ENCODE measurements at places on chromosomes 7 and 10.
A peak's percentile ranks its signal among the peaks of the same experiment; 100 is the strongest.

- DNase-seq = no peak
Observed at GRCh38 chr7:6158424-6159096, 113.9 kb downstream of the CYTH3 start.

GRCh38 chr7:498678-499641 lies 20.7 kb downstream of the PDGFA start:
- DNase-seq = no peak

GRCh38 chr10:3720228-3721019 lies 64.6 kb downstream of the KLF6 start:
- no peak for DNase-seq

DNA sequence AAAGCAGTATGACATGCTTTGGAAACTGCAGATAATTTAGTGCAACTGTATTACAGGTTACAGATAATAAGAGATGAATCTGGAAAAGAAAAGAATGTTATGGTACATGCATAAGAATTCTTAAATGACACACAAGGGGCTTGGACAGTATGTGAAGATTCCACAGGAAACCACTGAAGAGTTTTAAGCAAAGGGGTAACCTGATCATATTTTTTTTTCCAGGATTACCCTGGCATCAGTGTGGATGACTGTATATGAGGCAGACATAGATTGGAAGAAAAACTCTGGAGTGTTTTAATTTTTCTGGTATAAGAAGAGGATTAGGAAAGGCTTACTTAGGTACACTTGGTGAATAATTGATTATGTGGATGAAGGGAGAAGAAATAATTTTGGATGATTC lies 8.1 kb downstream of the TFPI2 start:
- DNase-seq = no peak

DNA sequence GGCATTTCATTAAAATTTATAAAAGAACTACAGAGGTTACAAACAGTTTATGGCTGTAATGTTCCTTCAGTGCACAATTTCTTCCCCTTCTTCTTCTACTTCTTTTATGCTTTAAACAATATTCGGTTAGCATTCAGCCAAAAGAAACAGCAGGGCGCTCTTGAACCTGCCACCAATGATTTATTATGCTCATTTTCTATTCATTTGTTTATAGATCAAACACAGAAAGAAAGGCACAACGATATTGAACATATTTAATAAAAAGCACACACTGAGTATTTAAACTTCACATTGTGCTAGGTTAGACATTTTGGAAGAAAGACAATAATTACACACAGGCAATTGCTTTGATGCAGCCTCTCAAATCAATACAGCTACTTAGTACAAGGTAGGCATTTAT lies 1025.8 kb upstream of the LRRN3 start:
- DNase-seq = no peak

GRCh38 chr10:114709984-114710383 lies 51.9 kb upstream of the ABLIM1 start:
- no peak for DNase-seq

- DNase-seq = no peak
Observed at GRCh38 chr7:116161728-116162127, 48.6 kb upstream of the TES start.

DNA sequence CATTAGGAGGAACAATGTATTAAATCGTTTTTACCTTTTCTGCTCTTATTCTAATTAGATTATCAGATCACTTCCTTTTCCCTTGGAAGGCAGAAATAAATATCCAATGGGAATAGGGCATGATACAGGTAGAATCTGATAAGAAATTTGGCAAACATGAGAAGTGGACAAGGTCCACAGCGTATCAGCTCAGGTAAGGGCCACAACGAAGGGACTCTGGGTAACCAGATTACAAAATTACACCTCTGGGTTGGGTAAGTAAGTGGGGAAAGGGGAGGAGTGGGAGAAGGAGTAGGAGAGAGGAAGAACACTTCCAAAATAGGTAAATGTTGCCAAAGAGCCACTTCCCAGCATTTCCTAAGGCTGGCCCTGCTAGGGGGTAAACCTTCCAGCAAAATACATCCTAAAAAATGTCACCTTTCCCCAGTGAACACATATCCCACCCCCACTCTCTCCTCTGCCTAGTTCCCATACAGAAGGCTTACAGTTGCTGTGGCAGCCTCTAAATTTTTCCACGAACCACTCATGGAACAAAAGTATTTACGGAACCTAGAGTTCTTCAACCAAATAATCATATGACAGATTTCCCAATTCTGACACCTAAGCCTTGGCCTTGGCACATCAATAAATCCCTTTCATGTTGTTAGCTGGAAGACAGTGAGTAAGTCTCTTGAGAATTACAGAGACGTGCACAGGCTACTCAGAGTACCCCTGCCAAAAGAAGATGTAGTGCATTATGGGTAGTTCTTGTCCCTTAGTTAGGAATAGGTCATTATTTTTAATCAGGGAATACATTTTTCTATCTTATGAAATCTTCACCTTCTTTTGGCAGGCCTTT lies 51.5 kb upstream of the DLX6 start:
- DNase-seq = no peak

GRCh38 chr10:86374664-86375063 lies 8.1 kb upstream of the GRID1 start:
- peak; percentile 5 for DNase-seq

GRCh38 chr7:74584160-74584954 lies 73.2 kb upstream of the GTF2I start:
- no peak for DNase-seq

All from HAP-1 (cell line).